ENCODE measurements at places on chromosomes 3 and 15.

DNA sequence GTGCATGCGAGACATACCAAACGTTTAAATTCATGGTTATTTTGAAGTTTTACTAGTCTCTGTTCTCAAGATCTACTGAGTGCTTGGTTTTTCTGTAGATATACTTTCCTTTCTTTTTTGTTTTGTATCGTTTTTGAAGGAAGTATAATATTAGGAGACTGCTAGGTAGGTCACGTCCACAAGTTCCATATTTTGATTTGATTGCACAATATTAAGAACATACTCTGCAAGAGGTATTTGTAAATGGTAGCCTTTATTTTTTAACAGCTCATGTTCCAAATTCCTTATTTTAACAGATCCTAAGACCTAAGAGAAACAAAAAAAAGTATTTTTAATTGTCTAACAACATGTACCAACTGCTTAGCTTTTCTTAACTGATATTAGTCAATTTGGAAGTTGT is 156.7 kb downstream of the SERPINI1 start:
- no peak for DNase-seq

GRCh38 chr15:60774829-60775463 is 296.0 kb upstream of the ICE2 start:
- no peak for DNase-seq

DNA sequence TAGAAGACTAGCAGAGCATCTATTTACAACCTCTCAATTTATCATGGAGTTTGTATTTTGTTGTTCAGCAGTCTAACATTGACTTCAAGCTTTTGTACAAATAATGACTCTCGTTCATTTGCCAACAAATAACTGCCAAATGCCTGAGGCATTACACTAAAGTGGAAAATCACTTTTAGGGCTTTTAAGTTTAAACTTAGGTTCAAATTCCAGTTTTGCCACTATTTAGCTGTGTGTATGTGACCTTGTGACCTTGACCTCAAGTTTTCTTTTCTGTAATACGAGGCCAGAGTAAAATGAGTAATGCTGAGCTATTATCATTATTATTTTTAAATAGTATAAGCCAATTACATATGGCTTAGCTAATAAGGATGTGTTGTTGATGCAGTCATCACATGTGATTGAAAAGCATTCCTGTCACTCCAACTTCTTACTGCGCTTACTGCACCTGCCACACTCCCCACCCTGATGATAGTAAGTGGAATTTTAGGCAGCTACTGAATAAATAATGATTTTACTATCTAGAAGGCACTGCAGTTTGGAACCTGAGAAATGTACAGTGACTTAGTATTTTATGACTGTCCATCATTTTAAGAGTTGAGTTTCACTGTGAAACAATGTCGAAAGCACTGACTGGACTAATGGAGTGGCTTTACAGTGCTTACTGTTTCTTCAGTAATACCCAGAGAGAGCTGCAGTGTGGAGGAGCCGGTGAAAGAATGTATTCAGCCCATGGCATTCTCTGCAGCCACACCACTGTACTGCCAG is 16.3 kb downstream of the ARL8B start:
- no peak for DNase-seq

GRCh38 chr3:66449411-66449974 is 51.3 kb downstream of the LRIG1 start:
- no peak for DNase-seq

DNA sequence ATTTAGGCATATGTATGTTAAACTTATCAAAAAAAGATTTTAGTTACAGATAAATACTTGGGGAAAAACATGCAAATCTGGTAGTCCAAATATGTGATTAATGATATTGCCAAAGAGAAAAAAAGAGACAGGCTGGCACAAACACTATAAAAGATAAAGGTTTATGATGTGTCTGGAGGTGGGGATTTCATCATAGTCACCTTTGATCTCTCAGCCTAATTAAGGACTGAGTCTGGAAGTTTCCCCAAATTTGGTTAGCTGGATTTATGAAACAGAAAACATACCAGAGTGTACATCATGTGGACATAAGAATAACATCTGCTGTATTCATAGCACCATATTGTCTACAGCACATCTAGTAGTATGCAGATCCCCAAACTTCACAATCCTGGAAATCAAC is 157.0 kb downstream of the FGF12 start:
- DNase-seq: no peak

DNA sequence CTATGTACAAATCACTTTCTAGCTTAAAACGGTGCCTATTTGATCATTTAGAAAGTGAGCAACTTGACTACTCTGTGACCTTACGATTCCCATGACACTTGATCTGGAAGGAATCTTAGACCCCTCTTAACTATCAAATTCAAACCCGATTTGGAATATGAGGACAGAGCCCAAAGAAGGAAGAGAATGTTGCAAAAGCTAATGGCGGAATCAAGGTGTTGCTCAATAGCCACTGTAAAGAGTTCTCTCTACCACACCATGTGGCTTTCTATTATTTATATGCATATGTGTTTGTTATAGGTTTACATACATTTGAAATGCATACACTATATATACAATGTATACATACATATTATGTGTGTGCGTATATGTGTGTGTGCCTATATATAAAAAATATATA is 39.9 kb downstream of the PYDC2 start:
- no peak for DNase-seq

- DNase-seq: no peak
Measured at GRCh38 chr3:142273501-142273900, 48.1 kb upstream of the GK5 start.

DNA sequence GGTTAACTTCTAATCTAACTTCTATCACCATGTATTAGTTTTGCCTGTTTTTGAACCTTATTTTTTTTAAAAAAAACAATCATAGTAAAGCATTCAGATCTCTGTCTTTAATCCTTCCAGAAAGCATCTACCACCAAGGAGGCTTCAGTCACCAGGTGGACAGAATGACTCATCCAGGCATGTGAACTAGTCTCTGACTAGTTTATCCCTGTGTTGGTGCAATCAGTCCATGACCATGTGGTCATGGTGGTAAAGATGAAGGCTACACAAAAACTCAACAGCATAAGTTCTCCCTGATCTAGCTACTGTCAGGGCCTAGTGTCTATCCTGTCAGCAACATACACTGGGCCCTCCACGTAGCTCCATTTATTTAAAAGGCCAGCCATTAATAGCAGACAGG is 750.6 kb downstream of the AGBL1 start:
- DNase-seq: no peak

DNA sequence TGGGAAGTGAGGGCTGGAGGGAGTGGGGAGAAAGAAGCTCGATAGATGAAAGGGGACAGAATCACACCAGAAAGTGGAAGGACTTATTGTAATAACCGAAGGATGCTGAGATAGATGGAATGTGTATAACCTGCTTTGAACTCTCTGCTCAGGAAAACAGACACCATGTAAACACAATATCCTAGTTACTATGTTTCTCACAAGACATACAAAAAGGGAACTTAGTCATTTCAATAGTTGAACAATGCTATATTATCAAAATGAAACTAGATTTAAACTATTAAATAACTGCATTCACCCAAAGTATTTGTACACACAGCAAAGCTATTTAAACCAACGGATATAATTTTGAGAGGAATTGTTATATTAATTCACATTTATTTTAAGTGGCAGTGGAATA is 108.3 kb upstream of the GADL1 start:
- DNase-seq: no peak

- DNase-seq: no peak
Measured at GRCh38 chr3:86420990-86421739, 569.8 kb downstream of the VGLL3 start.

GRCh38 chr15:64954395-64954794 is 35.3 kb downstream of the SPG21 start:
- DNase-seq: no peak

DNA sequence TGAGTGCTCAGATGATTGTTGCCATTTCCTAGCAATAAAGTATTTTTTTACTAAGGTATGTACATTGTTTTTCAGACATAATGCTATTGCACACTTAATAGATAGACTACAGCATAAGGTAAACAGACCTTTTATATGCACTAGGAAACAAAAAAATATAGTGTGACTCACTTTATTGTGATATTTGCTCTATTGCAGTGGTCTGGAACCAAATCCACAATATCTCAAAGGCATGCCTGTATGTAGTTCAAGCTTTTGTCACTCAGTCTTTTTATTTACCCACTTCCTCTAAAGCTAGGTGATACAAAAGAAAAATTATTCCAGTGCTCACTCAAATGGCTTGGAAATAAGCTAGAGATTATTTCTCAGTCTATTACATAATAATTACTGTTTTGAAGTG is 209.9 kb upstream of the VEPH1 start:
- DNase-seq: no peak

- no peak for DNase-seq
Measured at GRCh38 chr15:74013374-74013894, 18.9 kb downstream of the PML start.

DNA sequence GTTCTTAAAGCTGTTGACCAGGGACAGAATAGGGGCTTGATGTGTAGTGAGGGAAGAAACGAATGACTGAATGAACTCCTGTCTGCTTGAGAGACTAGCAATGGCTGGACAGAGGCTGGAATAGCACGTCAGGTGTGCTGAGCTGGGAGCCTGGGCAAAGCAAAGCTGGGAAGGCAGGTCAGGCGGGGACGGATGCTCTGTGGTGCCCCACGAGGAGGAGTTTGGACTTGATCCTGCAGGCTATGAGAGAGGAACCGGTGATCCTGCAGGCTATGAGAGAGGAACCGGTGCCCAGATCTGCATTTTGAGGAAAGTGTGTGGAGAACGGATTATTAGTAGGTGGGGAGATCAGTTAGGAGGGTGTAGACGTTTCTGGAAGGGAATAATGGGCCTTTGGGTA is 31.3 kb upstream of the PSTPIP1 start:
- DNase-seq: no peak

DNA sequence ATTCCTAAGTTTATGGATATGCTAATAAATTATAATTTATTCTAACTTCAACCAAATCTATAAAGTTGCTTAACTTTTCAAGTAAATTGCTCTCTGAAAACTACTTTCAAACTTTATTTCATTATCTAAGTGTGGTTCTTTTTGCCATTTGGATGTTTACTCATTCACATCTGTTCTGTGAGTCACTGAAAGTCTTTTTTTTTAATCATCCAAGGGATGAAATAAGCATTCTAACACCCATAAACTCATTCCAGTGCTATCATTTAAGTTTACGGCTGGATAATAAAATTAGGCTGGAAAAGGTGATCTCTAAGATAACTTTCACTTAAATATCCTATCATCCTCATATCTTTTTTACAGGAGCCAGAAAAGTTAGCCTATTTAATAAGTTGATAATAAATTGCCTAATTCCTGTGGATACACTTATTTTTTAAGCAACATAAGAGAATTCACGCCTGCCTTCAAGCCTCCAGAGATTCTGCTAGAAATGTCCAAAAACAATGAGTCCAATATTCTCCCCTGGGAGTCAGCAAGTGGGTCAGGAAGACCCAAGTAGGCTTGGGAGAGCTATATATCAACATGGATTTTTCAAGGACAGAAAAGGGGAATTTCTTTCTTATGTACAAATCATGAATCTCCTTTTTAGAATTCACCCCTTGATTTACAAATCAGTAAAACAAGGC is 25.8 kb downstream of the SCG3 start:
- DNase-seq: no peak

DNA sequence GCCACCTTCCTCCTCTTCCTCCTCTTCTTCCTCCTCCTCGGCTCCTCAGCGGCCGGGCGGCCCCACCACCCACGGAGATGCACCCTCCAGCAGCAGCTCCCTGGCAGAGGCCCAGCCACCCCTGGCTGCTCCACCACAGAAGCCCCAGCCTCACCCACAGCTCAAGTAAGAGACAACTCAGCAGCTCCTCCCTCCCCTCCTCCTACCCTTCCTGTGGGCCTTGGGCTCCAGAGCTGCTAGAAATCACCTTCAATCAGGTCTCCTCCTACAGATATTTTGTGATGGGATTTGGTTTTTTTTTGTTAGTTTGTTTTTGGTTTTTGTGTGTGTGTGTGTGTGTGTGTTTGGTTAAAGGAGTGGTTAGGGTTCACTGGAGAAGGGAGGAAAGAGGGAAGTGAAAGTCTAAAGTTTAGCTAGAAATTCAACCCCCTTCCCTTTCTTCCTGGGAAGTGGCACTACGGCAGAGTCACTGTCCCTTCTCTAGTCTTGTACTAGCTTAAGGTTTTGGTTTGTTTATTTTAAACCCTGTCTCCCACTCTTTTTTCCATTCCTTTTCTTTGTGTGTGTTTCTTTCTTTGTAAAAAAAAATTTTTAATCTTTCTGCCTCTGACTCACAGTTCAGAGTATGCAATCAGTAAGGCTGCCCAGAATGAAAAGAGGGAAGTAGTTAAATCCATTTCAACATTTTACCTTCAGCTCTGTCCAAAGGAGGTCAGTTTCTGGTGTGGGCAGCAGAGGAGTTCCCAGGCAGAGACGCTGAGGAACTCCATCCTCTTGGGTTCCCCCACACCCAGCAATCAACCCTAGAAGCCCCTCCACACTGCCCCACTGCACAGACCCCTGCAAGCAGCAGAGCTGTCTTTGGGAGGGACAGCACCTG is 29.0 kb upstream of the TIMP4 start:
- no peak for DNase-seq

GRCh38 chr15:95680728-95681127 is 649.8 kb upstream of the NR2F2 start:
- no peak for DNase-seq

GRCh38 chr3:151460228-151460627 is 633 bp downstream of the IGSF10 start:
- DNase-seq: no peak

- DNase-seq: no peak
Measured at GRCh38 chr15:50261981-50262380, 3.5 kb downstream of the HDC start.

DNA sequence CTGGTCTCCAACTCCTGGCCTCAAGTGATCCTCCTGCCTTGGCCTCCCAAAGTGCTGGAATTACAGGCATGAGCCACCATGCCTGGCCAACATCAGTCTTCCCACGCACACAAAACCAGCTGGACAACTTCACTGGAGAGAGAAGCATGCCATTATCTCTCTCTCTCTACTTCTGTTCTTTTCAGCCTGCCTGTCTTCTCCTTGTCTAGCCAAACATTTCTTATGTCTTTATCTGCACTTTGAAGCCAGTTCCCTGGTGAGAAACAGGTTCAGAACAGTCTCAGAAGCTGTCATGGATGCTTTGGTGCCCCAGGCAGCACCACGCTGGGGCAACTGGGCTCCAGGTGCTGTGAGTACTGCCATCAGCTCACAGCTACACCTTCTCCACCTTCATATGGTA is 79.8 kb downstream of the PRICKLE2 start:
- DNase-seq: no peak

- no peak for DNase-seq
Measured at GRCh38 chr15:84773716-84774115, 25.3 kb downstream of the ZNF592 start.
